Cerebellum (tissue), 4 donors: ENCODE measurements at places on chromosomes 11 and 22. TPM values are rescaled to one million over a fixed set of nuclear protein-coding genes. Genes with fewer than 3 reads are reported as not detected.

Gene SIPA1
- total RNA-seq = 10.2 TPM

Gene CBLIF
- not detected for total RNA-seq

DNA sequence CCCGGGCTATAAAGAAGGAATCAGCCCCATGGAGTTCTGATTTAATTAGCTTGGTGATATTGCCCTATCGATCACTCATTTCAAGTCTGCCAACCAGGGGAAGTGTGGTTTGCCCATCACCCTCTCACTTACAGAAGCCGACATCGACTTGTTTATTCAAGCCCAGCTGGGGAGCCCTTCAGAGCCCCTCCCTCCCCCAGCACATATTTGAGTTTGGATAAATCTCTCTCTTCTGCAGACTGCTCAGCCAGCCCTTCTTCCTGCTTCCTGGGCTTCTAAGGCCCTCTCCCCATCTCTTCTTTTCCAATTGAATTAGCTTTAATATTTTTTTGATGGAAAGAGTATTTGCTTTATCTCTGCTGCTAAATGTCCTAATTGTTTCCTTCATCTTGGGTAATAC lies 299.0 kb downstream of the MIAT start:
- no peak for DNase-seq

GRCh38 chr11:119316016-119316728 lies 758 bp downstream of the MCAM start:
- DNase-seq = peak; percentile 75

- DNase-seq = no peak
Observed at GRCh38 chr22:17916226-17916889, 108.0 kb downstream of the MICAL3 start.
